ENCODE measurements at places on chromosomes 5 and 9.

GRCh38 chr5:36240779-36241630 is 720 bp downstream of the NADK2 start:
- peak; percentile 85 for DNase-seq

DNA sequence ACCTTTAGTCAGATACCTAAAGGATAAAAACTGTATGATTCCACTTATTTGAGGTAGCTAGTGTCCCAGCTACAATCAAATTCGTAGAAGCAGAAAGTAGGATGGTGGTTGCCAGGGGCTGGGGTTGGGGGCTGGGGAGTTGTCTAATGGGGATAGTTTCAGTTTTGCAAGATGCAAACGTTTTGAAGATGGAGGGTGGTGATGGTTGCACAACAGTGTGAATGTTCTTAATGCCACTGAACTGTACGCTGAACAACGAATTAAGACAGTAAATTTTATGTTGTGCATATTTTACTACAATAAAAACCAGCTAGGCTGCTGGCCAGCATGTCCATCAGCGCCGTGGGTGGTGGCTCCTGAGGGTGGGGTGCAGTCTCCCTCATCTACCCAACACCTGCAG is 137.8 kb downstream of the GADD45G start:
- no peak for DNase-seq

- DNase-seq: no peak
Observed at GRCh38 chr5:139131921-139132432, 66.2 kb downstream of the SIL1 start.

DNA sequence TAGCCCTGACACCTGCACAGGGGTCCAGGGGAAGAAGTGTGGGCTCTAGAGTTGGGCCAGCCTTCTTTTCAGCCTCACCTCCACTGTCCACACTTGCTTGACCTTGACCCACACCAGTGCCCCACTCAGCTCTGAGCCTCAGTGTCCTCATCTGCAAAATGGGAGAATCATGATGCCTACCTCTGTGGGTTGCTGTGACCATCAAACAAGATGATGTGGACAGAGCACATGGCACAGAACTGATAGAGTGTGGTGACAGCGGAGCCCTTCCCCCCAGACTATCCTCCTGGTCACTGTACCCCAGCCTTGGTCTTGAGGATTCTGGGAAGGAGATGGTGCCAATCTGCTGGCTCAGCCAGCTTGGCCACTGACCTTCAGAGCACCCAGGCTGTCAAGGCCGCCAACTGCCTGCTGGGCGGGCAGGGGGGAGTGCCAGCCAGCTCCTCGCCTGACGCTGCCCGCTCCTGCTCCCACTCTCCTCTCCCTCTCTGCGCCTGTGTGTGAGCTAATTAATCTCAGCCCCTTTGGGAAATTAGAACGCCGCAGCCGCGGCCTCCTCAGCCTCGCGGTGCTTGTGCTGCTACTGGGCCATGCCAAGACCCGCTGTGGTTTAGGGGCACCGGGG is 16.7 kb downstream of the CXXC5 start:
- DNase-seq: no peak

DNA sequence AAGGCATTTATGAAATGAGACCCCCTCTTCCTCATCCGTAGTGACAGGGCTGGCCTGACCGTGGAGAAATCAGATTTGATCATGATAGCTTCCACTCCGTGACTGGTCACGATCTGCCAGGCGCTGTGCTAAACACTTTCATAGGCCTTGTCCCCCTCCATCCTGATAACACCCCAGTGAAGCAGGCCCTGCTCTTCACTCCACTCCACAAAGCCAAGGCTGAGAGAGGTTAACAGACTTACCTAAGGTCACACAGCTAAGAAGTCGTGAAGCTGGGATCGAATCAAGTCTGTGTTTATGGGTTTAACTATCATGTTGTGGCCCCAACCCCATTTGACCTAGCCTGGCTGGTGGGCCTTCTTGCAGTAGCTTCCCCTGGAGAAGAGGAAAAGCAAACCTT is 53.3 kb upstream of the IL17B start:
- DNase-seq: no peak

DNA sequence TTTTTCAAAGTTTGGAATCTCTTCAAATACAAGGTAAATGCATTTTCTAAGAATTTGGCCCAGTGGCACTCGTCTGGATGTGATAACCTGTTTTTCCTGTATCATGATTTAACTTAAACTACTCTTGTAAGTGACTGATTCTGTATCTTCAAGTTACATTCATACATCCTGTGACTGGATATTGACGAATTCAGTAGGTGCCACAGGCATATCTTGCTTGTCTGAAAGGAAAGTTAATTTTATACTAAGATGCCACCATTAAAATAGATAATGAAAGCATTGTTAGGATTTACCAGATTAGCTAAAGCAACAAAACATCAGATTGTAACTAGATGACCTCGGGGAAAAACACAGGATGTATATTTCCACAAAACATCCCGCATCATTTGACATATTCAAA is 175.3 kb upstream of the ZNF608 start:
- no peak for DNase-seq

DNA sequence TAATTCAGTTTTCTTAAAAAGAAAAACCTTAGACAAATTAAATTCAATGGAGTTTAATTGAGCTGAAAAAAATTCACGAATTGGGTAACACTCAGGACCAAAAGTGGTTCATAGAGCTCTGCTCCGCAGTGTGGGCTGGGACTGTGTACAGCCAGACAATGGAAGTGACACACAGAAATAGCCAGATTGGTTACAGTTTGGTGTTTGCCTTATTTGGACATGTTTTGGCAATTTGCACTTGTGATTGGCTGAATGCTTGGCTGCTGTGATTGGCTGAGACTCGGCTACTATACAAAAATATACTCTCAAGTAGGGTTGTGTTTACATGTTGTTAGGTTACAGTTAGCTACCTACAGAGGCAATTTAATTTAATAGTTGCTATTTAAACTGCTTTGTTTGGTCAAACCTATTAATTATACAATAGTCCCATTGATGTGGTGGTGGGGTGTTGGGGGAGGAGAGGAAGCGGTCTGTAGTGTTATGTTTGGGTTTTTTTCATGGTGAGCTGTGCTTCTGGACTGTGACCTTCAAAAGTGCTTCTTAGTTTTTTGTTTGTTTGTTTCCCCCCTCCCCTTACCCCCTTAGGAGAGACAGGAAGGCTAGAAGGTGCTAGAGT is 95.2 kb downstream of the CNTLN start:
- DNase-seq: no peak

- DNase-seq: no peak
Observed at GRCh38 chr5:175617447-175617846, 40.4 kb upstream of the HRH2 start.

GRCh38 chr5:179343719-179344430 is 1.4 kb downstream of the ADAMTS2 start:
- peak; percentile 48 for DNase-seq

DNA sequence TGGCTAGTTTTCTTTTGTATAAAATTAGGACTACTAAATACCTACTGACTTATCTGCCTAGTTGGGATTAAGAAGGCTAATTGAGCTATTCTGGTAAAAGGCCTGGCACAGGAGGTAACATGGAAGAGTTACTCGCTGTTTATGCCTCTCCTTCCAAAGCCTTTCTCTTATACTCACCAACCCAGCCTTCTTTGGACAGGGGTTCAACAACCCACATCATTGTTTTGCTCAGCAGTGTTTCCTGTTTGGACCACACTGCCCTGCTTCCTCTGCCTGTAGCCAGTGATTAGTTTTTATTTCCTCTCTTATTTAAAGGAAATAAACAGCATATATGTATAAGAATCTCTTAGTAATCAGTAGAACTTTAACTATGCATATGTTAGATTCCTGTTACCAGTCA is 85.1 kb upstream of the TLX3 start:
- no peak for DNase-seq

GRCh38 chr5:180083529-180084060 is 12.0 kb upstream of the RNF130 start:
- DNase-seq: no peak

GRCh38 chr9:25936031-25936430 is 257.8 kb upstream of the TUSC1 start:
- DNase-seq: no peak

DNA sequence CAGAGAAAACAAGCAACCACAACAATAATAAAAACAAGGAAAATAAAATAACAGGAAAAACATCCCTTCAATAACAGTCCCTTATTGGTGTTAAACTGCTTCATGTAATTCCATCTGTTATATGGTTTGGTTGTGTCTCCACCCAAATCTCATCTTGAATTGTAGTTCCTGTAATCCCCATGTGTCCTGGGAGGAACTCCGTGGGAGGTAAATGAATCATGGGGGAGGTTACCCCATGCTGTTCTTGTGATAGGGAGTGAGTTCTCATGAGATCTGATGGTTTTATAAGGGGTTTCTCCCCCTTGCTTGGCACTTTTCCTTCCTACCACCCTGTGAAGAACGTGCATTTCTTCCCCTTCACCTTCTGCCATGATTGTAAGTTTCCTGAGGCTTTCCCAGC is 369.8 kb downstream of the TMEM232 start:
- no peak for DNase-seq

DNA sequence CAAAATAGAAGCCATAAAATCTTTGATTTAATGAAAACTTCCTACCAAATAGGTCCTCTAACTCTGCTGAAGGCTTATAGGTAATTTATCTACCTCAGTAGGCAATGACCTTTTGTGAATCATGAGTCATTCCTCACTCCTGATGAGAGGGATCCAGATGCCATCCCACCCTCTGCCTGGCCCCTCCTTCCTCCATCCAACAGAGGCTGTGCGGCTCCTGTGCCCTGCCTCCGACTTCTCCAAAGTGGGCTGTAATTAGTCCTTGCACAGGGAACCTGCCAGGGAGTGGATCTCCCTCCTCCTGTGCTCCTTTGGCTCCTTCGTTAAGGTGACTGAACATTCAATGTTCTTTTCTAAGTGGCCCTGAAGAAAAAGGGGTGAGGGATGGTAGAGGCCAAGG is 213.9 kb upstream of the TBCA start:
- DNase-seq: no peak

GRCh38 chr9:89574309-89574708 is 30.5 kb upstream of the GADD45G start:
- no peak for DNase-seq

DNA sequence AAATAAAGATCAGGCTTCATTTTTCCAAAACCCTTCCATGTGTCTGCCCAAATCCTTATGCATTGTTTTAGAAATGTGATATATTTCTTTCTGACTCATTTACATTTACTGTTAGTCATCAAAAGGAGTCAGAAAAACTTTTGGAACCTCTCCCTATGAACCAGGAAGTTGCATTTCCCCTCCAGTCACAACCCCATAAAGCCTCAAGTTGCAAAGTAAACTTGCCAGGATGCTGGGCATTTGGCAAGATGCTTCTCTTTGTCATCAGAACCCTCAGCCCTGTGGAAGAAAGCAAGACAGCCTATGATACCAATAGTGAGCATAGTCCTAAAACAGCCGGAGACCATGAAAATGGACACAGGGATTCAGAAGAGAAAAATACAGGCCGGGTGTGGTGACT is 84.2 kb downstream of the MUSK start:
- no peak for DNase-seq

DNA sequence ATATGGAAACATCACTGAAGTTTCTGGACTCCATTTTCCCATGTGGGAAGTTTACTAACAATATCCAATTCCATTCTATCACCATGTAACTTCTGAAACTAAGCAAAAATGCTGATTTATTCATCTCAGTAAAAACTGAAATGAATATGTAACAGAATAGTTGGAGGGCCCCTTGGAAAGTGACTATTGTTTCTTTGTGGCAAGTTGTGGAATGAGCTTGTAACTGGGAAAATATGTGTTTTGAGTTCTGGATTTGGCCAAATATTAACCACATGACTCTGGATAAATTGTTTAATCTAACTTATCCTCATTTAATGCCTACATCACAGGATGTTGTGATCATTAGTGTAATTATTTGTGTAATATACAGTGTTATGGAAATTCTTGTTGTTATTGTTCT is 619.3 kb downstream of the TLE4 start:
- no peak for DNase-seq

GRCh38 chr9:79759460-79759859 is 187.7 kb downstream of the TLE4 start:
- no peak for DNase-seq

DNA sequence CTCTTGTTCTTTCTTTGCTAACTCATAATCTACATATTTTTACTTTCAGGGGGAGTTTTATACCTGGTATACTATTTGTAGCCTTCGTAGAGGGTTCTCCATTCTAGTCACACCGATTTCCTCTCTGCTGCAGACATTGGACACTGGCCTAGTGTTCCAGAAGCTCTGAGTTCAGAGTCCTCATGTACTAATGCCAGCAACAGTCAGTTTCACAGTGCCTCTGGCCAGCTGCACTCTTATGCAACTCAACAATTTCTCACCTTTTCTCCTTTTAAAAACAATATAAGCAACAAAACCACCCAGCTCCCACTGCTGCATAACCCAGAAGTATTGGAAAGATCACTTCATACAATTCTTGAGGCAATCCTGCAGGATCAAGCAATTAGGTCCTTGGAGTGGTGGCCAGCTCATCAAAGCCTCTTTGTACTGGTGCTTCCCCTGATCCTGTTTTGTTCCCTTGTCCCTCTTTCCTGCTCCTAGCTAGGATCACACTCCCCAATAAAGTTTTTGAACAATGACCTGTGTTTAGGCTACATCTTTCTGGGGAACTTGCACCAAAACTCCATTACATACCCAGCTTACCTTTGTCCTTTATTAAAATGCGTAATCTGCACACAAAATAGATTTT is 98.1 kb upstream of the TUT7 start:
- peak; percentile 53 for DNase-seq

DNA sequence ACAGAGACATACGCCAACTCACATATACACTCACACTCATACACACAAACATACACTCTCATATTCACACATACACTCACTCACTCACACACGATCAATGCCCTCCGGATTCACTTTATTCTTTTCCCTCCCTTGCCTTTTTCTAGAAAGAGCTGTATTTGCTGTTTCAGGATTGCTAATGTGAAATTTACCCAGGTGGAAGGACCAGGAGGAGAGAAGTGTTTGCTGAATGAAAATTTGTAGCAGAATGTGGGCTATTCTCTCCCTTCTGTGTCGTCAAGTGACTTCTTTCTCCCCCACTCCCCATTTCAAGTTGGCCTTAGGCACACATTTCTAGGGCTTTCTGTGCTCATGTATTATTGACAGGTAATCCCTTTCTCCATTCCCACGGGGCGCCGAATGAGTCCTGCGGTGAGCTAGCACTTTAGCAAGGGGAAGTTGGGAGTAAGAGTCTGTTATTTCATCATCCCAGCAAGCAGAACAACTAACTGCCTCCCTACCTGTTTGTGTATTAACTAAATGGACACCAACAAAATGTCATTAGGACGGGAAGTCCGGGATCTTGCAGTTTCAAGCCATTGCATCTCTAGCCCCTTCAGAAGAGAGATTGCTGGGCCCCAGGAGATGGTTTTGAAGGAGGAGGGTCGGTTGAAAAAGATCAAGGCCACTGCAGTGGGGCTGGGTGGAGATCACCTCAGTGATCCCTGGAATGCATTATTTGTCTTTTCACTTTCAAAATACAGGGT is 97.1 kb upstream of the TAF11L2 start:
- no peak for DNase-seq
